ENCODE measurements at places on chromosomes 5 and 9. TPM values are rescaled to one million over a fixed set of nuclear protein-coding genes. Genes with fewer than 3 reads are reported as not detected.

- DNase-seq: no peak
These were observed 60.1 kb downstream of the OTULIN start for GRCh38 chr5:14724633-14725032.

Gene LAMC3
- total RNA-seq: under 0.01 TPM

- peak; percentile 95 for DNase-seq
These were observed 23.6 kb upstream of the FIBCD1 start for GRCh38 chr9:130962418-130963316.

Gene SPATA31D3
- total RNA-seq: not detected

DNA sequence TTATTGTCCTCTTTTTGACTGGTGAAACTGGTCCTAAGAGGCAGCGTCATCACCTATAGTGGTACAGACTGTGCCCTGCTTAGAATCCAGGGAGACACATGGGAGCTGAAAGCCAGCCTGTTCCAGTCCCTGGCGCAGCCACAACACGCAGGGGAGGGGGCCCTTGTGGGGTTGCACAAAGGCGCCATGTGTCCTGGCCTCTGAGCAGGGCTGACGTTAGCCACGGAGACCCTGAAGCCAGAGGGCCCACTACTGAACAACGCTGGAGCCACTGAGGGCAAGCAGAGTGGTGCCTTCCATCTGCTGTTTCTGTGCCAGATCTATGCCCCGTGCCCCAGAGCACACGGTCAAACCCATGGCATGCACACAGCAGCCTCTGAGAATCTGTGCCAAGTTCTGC, 147.3 kb downstream of the ACTL7B start:
- DNase-seq: no peak

DNA sequence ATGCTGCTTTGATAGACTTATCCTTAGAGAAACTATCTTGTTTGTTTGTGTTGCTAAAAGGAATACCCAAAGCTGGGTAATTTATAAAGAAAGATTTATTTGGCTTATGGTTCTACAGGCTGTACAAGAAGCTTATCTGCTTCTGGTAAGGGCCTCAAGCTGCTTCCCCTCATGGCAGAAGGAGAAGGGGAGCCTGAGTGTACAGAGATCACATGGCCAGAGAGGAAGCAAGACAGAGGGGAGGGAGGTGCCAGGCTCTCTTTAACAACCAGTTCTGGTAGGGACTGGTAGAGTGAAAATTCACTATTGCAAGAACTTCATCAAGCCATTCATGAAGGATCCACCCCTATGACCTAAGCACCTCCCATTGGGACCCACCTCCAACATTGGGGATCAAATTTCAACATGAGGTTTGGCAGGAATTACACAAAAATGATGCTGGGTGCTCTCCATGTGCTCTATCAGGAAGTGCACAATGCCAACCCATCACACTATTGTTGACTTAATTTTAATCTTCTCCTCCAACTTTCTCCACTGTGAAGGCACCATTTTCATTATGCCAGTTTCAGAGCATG, 115.1 kb upstream of the SHB start:
- no peak for DNase-seq

DNA sequence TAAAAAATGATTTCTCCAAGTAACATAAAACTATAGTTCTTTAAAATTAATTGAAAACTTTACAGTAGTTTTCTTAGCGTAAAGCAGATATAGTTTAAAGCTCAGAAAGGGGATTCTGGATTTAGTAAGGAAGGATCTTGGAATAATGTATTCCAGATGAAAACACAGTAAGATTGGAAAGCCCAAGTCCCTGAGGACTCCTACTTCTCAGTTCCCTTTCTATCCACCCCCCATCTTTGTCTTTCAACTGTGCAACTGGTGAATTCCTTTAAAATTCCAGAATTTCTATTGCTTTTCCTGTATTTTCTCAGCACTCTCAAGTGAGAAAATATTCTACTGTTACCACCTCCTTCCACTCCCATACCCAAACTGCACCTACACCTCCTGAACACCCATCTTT, 184.5 kb upstream of the FBN2 start:
- DNase-seq: no peak

Gene EIF4E1B
- not detected for total RNA-seq

DNA sequence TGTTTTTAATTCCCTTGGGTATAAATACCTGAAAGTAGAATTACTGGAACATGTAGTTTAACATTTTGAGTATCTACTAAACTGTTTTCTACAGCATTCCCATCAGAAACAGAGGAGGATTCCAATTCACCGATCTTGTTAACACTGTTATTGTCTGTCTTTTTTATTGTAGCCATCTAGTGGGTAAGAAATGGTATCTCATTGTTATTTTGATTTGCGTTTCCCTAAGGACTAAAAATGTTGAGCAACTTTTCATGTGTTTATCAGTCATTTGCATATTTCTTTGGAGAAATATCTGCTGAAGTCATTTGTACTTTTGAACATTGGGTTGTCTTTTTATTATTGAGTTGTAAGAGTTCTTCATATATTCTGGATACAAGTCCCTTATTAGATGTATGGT, 135.2 kb upstream of the NFIL3 start:
- DNase-seq: no peak

- DNase-seq: no peak
These were observed 96.1 kb upstream of the NR3C1 start for GRCh38 chr5:143499480-143500114.

DNA sequence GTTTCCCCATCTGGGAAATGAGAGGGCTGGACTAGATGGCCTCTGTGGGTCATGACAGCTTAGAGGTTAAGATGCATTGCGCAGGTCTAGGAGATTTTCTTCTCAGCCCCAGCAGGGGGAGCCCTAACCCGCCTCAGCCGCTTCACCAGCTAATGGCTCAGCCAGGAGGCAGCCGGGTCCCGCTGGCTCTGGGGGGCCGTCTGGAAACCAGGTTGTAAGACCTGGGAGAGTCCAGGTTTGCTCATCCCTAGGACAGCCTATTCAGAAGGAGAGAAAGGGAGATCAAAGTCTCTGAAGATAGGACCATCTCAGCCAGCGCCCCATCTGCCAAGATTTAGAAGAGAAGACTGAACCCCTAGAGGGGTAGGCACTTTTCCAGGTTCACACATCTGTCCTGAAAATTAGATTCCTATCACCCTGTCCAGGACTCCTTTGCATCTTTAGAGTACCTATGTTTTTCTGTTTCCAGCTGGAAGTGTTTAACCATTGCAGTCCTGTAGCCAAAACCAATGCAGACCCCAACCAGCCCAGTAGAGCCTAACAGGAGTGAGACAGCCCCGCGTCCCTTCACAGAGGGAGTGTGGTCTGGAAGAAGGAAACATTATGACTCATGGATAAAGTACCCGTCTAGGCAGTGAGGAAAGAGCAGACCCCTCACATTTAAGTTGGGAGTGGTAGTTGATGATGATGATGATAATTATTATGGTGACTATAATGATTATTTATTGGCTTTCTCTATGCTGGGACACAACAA, 27.5 kb downstream of the SPARC start:
- peak; percentile 80 for DNase-seq

DNA sequence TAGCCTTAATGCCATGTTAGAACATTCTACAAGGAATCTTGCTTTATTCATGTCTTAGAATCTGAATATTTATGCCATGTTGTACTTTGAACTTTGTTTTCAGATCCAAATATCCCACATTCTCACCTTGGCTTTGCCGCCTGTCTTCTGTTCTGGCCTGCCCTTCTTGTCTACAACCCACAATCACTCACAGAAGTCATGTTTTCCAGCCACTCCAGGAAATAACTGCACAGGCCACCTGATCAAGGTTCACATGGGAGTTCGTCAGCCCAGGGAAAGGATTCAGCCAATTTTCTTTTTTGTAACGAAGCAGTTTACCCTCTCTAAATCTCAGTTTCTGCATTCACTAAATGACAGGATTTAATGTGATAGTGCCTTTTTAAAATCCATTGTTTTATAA, 70.5 kb downstream of the JAKMIP2 start:
- no peak for DNase-seq

DNA sequence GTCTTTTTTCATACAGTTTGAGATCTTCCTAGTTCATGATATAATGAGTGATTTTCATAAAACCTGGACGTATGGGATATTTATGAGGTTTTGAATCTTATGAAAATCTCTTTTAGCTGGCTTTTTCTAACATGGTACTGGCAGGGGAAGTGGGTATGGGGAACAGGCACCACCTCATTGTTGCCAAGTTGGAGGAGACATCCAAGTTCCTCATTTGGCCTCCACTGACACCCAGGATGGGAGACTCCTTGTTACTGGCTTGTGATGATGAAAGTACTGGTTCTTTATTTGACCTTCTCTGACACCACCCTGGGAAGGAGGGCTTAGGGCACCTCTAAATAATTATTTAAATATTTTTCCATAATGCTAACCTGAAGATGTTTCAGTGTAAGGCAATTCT, 4.0 kb upstream of the TNPO1 start:
- no peak for DNase-seq

Gene TAF11L10
- total RNA-seq: not detected

Gene MCIDAS
- total RNA-seq: not detected

Data from IMR-90 (cell line).